ENCODE measurements at places on chromosomes 7 and 10.

DNA sequence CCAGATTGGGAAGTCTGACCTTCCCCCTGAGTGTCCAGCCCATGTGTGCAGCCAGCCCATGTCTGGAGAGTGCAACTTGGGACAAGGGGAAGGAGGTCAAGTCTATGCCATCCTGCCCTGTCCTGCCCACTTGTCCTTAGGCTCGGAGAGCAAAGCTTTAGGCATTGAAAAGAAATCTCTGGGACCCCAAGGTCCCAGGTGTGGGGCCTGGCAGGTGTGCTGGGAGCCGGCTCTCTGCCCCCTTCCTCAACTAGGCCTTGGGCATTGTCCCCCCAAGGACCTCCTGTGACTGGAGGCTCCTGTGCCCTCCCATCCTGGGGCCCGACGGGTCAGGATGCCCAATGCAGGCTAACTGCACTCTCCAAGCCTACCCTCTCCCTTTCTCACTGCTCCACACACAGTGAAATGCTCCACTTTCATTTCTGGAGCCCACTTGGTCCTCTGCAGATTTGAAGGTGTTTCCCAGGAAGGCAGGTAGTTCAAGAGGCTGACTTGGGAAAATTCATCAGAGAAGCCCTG, 124.7 kb downstream of the PTPN20 start:
- no peaks in the 10 kb centered on the region for H3K36me3 ChIP-seq
- H3K4me3 ChIP-seq, result no peak overlapping the region
- DNase-seq, result peak; percentile 32
- no peak overlapping the region for H3K27ac ChIP-seq
- no peaks in the 10 kb centered on the region for H3K27me3 ChIP-seq

DNA sequence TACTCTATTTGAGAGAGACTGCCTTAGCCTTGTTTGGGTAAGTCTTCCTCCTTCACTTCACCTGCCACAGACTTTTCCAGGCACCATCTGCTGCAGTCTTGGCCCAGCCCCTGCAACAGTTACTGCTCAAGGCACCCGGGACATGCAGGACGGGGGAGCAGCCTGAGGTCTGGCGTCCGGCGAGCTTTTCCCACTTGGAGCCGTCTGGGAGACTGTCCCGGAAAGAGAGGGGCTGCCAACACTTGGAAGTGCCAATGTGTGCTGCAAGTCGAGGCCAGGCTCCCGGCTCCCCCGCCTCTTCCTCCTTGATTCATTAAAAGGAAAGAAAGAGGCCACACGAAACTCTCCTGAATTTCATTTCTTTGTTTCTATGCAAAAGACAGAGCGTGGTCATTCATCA, 13.7 kb downstream of the HTRA1 start:
- H3K36me3 ChIP-seq, result no peaks in the 10 kb centered on the region
- peaks cover 29% of the 10 kb centered on the region for H3K4me1 ChIP-seq
- H3K4me3 ChIP-seq, result no peak overlapping the region
- no peak overlapping the region for H3K27ac ChIP-seq
- DNase-seq, result no peak

DNA sequence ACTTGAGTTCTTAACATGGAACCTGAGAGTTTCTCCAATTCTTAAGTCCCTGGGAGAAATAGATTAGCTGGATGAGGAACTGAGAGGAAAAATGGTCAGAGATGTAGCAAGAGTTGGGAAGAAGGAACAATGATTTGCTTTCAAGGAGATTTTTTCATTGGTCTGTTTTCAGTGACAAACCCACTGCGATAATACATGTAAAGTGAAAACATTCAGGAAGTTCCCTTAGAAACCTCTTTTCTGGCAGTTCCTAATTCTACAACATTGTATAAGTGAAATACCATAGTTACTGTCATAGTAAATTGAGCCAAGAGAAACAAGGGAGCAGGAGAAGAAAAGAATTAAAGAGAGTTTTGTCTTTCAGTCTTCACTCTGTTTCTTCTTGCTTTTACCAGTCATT, 12.1 kb upstream of the MAGI2 start:
- no peak for DNase-seq
- no peak overlapping the region for H3K27ac ChIP-seq
- H3K36me3 ChIP-seq, result no peaks in the 10 kb centered on the region
- H3K27me3 ChIP-seq, result no peaks in the 10 kb centered on the region
- H3K4me1 ChIP-seq, result no peaks in the 10 kb centered on the region

GRCh38 chr10:34705563-34705962, 109.5 kb downstream of the PARD3 start:
- H3K27me3 ChIP-seq, result no peaks in the 10 kb centered on the region
- H3K27ac ChIP-seq, result no peak overlapping the region
- no peak overlapping the region for H3K4me3 ChIP-seq
- peaks cover 28% of the 10 kb centered on the region for H3K4me1 ChIP-seq
- DNase-seq, result no peak

DNA sequence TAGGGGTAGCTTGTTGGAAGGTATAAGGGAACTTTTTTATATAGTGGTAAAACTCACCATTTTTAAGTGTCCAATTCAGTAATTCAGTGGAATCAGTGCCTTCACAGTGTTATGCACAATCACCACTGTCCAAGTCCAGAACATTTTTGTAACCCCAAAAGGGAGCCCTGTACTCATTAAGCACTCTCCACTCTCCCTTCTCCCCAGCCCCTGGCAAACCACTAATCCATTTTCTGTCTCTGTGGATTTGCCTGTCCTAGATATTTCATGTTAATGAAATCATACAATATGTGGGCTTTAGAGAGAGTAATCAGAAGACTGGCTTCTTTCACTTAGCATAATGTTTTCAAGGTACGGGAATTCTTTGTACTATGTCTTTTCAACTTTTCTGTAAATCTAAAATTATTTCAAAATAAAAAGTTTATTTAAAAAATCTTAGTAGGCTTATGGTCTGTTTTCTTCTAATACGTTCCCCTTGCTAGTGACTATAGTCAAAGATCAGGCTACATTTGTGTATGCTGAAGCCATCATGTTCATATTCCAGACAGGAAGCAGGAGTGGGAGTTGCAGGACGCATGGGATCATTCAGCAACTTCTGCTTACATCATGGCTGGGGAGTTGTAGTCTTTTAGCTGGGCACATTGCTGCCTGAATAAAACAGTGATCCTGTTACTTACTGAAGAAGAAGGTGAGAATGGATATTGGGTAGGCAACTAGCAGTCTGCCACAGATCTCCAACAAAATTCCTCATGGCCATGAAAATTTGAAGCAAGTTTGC, 35.4 kb upstream of the TAX1BP1 start:
- H3K27me3 ChIP-seq, result no peaks in the 10 kb centered on the region
- H3K36me3 ChIP-seq, result no peaks in the 10 kb centered on the region
- no peak for DNase-seq

- DNase-seq, result no peak
- H3K4me3 ChIP-seq, result no peak overlapping the region
- H3K27me3 ChIP-seq, result no peaks in the 10 kb centered on the region
- no peaks in the 10 kb centered on the region for H3K4me1 ChIP-seq
- H3K27ac ChIP-seq, result no peak overlapping the region
Observed at GRCh38 chr10:78445308-78445707, 411.6 kb downstream of the RPS24 start.

DNA sequence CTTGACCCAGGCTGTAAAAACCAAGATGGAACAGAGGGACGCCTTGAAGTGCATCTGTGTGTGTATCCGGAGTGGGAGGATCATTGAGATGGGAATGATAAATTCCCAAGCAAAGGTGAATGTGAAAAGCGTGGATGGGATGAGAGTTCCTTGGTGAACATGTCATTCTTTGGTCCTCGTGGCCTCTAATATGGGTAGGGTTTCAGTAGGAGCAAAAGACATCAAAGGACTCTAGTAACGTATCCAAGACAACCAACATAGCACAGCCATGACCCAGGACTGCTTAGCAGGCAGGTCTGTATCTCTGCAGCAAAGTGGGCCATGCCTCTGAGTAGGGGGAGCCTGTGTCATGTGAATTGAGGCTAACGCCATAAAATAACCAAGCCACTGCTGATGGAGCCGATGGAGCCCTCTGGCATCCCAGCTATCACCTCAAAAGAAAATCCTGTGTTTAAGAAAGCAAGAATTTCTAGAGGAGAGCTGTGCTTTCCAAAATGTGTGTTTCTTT, 98.6 kb downstream of the CCDC3 start:
- DNase-seq, result no peak
- H3K4me3 ChIP-seq, result no peak overlapping the region
- no peaks in the 10 kb centered on the region for H3K4me1 ChIP-seq
- H3K27ac ChIP-seq, result no peak overlapping the region
- H3K36me3 ChIP-seq, result no peaks in the 10 kb centered on the region
- no peaks in the 10 kb centered on the region for H3K27me3 ChIP-seq

DNA sequence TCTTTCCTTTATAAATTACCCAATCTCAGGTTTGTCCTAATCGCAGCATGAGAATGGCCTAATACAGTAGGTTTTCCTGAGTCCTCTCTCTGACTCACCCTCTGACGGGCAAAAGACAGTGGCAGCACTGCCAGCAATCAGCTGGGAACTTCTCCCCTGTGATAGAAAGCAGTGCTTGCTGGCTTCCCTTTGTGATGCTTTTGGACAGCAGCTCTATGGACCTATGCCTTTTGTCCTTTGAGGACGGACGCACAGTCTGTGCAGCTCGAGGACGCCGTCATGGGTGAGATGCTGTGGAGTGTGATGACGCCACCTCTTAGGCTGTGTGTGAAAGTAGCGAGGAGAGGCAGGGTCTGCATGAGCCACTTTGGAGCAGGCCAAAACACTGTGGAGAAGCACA, 68.8 kb downstream of the KIAA1217 start:
- no peaks in the 10 kb centered on the region for H3K36me3 ChIP-seq
- no peak for DNase-seq
- H3K27ac ChIP-seq, result no peak overlapping the region
- H3K27me3 ChIP-seq, result no peaks in the 10 kb centered on the region
- H3K4me1 ChIP-seq, result no peaks in the 10 kb centered on the region

GRCh38 chr10:72229261-72230251, 13.5 kb upstream of the ASCC1 start:
- peak overlapping the region; percentile 56 for H3K27ac ChIP-seq
- DNase-seq, result no peak
- H3K36me3 ChIP-seq, result peaks cover 81% of the 10 kb centered on the region
- no peaks in the 10 kb centered on the region for H3K27me3 ChIP-seq
- H3K4me1 ChIP-seq, result peaks cover 25% of the 10 kb centered on the region

DNA sequence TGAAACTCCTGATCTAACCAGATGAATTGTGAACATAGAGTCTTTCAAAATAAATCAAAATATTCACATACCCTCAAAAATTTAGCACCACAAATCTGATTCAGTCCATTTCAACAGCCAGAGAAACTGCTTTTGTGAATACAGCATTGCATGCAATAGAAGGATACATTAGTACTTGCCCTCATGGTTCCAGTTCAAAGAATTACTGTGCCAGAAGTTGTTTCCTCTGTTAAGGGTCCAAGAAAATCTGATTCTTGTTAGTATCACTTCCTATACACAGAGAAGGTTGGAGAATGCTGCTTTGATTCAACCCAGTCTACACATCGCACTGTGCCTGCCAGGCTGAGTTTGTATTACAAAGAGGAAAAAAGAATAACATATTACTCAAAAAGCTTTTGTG, 115.6 kb downstream of the TFEC start:
- H3K4me3 ChIP-seq, result no peak overlapping the region
- no peaks in the 10 kb centered on the region for H3K36me3 ChIP-seq
- H3K4me1 ChIP-seq, result no peaks in the 10 kb centered on the region
- no peak overlapping the region for H3K27ac ChIP-seq
- H3K27me3 ChIP-seq, result no peaks in the 10 kb centered on the region

- no peaks in the 10 kb centered on the region for H3K36me3 ChIP-seq
- H3K27me3 ChIP-seq, result no peaks in the 10 kb centered on the region
- DNase-seq, result no peak
Observed at GRCh38 chr7:154699417-154699816, 303.5 kb downstream of the PAXIP1 start.

GRCh38 chr7:145643981-145644380, 472.6 kb upstream of the CNTNAP2 start:
- no peaks in the 10 kb centered on the region for H3K27me3 ChIP-seq
- no peak overlapping the region for H3K27ac ChIP-seq
- DNase-seq, result no peak
- no peaks in the 10 kb centered on the region for H3K4me1 ChIP-seq
- no peaks in the 10 kb centered on the region for H3K36me3 ChIP-seq

DNA sequence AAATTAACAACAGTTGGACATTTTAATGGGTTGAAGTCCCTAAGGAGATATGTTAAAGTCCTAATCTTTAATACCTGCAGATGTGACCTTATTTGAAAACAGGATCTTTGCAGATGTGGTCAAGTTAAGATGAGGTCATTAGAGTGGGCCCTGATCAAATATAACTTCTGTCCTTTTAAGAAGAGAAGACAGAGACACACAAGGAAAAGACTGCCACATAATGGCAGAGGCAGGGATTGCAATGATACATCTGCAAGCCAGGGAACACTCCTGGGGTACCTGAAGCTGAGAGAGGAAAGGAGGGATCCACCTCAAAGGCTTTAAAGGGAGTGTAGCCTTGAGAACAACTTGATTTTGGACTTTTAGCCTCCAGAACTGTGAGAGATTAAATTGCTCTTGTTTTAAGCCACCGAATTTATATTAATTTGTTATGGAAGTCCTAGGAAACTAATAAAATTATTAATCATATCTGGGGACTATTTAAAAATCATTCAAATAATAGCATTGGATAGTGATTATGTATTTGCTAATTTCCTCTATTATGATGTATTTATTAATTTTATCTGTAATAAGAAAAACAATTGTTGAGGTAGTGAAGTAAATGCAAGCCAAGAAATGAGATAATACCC, 700.0 kb upstream of the PCDH15 start:
- H3K4me1 ChIP-seq, result no peaks in the 10 kb centered on the region
- H3K27me3 ChIP-seq, result no peaks in the 10 kb centered on the region
- no peaks in the 10 kb centered on the region for H3K36me3 ChIP-seq
- no peak overlapping the region for H3K27ac ChIP-seq
- no peak for DNase-seq
- no peak overlapping the region for H3K4me3 ChIP-seq

- no peaks in the 10 kb centered on the region for H3K4me1 ChIP-seq
- no peaks in the 10 kb centered on the region for H3K36me3 ChIP-seq
- H3K27ac ChIP-seq, result no peak overlapping the region
- no peak for DNase-seq
Observed at GRCh38 chr10:83725567-83725966, 413.7 kb upstream of the GHITM start.

GRCh38 chr10:80472234-80473095, 18.4 kb downstream of the TSPAN14 start:
- peaks cover 35% of the 10 kb centered on the region for H3K36me3 ChIP-seq
- peaks cover 92% of the 10 kb centered on the region for H3K4me1 ChIP-seq
- no peak overlapping the region for H3K4me3 ChIP-seq
- peak overlapping the region; percentile 70 for H3K27ac ChIP-seq
- H3K27me3 ChIP-seq, result no peaks in the 10 kb centered on the region

- no peak for DNase-seq
- no peak overlapping the region for H3K27ac ChIP-seq
- H3K4me3 ChIP-seq, result no peak overlapping the region
- no peaks in the 10 kb centered on the region for H3K27me3 ChIP-seq
Observed at GRCh38 chr10:35035606-35036005, 54.5 kb downstream of the CUL2 start.
